ENCODE measurements at places on chromosomes 12 and 14. TPM values are rescaled to one million over a fixed set of nuclear protein-coding genes. Genes with fewer than 3 reads are reported as not detected.

CD4 gene
- total RNA-seq, result 25.0 TPM

WDR89 gene
- 2.0 TPM for total RNA-seq

MANSC4 gene
- not detected for total RNA-seq

GARIN6 gene
- not detected for total RNA-seq

CFAP251 gene
- total RNA-seq, result 3.4 TPM

RD3L gene
- total RNA-seq, result not detected

GRCh38 chr12:121514184-121514742 lies 66.6 kb downstream of the KDM2B start:
- no peak for DNase-seq

GRCh38 chr12:109016016-109016415 lies 4.9 kb downstream of the SVOP start:
- no peak for DNase-seq

GRCh38 chr12:48005750-48006021 lies 1.4 kb upstream of the COL2A1 start:
- DNase-seq, result no peak

DNA sequence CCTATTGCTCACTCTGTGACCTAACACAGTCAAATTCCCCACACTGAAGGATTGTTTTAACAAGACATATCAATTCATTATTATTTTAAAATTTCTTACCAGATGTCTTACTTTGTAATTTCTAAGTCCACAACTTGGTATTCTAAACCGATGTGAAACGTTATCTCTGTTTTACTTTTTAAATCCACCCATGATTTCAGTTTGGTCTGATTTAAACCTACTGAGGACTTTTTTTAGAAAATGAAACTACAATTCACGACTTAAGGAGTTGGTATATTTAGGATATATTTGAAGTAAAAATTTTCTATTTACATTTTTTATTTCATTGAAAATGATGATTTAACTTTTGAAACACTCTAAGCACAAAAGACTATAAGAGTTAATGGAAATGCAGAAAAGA lies 35.1 kb upstream of the GRIP1 start:
- no peak for DNase-seq

DNA sequence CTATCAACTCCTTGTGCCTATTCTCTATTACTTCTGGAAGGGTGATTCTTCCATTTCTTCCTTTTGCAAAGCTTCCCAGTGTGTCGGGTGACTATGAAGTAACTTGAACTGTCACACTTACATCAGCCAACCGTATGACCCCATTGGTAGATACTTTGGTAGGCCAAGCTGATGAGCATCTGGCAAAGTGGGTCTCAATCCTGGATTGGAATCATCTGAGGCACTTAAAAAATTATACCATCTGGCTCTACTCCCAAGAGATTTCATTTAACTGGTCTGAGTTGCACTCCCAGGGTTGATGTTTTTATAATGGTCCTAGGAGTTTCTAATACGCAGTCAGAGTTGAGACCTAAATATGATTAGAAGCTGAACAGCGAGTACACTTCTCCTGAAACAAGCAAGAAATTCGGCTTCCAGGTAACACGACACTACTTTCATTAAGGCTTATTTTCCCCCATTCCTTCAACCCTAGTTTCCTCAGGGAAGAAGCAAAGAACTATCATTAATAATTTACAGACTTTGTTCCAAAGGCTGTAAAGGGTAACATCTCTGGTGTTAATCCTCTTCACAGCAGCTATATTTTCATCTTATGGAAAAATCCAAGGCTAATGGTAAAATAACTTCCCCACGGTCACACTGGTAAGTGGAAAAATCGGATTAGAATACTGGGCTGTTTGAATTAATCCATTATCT lies 76.8 kb downstream of the PDE6H start:
- DNase-seq, result no peak

- DNase-seq, result no peak
Observed at GRCh38 chr14:69632164-69632563, 20.8 kb downstream of the SUSD6 start.

DNA sequence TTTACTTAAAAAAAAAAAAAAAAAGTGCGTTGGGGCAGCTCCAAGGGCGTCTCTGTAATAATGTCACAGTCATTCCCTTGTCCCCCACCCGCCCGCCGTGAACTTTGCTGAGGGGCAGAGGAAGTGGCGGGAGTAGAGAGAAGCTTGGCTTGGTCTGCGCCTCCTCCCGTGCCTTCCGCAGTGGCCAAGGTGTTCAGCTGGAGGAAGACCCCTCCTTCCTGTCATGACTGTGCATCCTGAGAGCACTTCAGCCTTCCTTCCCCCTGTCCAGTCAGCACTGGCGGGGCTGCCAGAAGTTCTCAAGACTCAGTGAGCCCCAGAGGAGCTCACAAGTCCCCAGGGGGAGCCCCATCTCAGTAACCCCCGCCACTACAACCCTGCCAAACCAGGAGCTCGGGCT lies 32.2 kb downstream of the AACS start:
- DNase-seq, result no peak

- DNase-seq, result no peak
Observed at GRCh38 chr12:92574051-92574783, 128.6 kb upstream of the PLEKHG7 start.

DNA sequence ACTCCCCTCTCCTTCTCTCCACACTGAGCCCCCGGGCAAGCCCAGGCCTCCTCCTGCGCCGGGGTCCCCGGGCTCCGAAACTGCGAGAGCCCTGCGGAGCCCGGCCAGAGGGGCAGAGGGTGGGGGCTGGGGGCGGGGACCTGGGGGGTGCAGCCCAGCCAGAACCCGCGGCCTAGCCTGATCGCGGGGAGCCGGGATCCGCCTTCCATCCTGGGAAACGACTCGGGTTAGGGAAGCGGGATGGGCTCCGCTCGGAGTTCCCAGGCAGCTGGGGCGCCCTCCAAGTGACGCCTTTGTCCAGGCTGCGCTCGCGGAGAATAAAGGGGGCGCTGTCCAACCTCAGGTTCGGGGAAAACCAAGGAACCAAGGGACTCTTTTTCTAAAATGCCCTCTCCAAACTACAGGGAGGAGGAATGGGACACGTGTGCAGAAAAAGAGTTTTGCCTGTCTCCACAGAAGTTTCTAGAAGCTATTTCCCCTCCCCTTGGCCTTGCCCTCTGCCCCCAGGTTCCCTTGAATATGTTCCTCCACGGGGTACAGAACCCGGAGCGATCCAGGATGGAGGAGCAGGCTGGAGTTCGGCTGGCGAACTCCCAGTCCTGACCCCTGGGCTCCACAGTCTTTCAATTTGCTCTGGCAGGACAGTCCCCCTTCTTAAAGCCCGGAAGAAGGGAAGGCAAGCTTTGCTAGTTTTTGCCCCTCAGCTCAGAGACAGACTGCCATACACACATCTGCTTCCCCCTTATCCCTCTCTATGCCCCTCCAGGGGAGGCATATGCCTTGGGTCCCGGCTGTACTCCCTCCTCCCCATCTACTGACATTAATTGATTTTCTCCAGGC lies 13.9 kb downstream of the NKX2-1 start:
- no peak for DNase-seq

DNA sequence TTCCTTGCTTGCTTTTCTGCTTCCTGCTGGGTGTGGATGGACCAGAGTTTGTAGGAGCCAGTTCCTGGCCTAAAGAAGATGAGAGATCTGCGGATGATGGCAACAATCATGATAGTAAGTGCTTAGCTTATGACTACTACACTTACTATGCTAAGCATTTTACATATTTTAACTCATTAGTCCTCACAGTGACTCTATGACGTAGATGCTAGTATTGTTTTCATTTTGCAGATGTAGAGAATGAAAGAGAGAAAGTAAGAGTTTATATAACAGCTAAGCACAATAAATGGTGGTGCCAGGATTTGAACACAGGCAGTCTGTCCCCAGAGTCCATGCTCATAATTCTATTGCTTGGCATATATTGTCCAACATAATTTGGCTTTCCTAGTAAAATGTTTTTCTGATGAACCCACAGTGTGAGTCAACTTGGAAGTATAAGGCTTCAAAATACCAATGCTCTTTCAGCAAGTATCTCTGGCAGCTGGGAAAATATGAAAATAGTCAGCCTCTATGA lies 363.2 kb upstream of the DDHD1 start:
- DNase-seq, result no peak

GRCh38 chr12:106867651-106868050 lies 88.1 kb upstream of the TMEM263 start:
- no peak for DNase-seq

GRCh38 chr12:49388682-49389386 lies 21.6 kb downstream of the SPATS2 start:
- no peak for DNase-seq

- no peak for DNase-seq
Observed at GRCh38 chr12:119864591-119864990, 12.5 kb downstream of the CIT start.

Measured in thoracic aorta (tissue), 2 donors.